NCI-H2107 (cell line): ENCODE measurements at places on chromosomes 4 and X.

DNA sequence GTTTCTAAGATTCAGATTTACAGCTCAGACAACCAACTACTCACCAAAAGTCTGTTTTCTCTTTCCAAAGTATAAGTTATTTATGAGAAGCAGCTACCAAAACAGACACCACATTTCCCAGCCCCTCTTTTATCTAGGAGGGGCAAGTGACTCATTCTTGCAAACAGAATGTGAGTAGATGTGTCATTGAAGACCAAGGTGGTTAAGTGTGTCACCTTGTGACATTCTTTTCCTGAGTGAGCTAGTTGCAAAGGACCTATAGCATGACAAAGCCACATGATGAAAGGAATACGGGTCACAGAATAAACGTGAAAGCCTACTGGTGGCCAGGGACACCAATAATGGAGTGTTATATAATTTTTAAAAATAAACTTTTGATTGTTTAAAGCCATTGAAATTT is 50.0 kb downstream of the SLC7A11 start:
- no peak for DNase-seq

GRCh38 chrX:34656842-34657725 is at the start of gene TMEM47:
TMEM47 (minus strand) TSS chrX:34657285; CDS start chrX:34657029, 256 bp downstream.
- peak; percentile 2 for DNase-seq

GRCh38 chrX:107823456-107823855 is 2.2 kb upstream of the MID2 start:
- no peak for DNase-seq

- no peak for DNase-seq
Measured at GRCh38 chrX:134654398-134655012, 3.8 kb downstream of the PLAC1 start.

DNA sequence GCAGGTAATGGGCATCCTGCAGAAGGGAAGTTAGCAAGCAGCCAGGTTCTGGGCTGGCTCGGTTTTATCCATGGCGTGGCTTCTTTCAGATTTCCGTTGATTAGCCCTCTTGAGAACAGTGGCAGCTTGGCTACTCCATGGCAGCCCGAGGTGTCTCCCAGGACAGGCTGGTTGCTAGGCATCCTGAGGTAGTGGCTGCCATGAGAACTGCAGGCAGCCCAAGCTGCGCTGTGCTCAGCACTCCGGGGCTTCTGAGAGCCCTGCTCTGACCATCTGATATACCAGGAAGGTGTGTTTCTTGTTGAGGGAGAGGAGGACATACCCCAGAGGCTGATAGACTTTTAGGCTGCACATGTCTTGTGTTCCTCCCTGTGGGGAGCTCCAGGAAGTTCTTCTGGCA is 253.4 kb upstream of the CASK start:
- no peak for DNase-seq

GRCh38 chrX:83658731-83659130 is 150.6 kb downstream of the POU3F4 start:
- DNase-seq: no peak

DNA sequence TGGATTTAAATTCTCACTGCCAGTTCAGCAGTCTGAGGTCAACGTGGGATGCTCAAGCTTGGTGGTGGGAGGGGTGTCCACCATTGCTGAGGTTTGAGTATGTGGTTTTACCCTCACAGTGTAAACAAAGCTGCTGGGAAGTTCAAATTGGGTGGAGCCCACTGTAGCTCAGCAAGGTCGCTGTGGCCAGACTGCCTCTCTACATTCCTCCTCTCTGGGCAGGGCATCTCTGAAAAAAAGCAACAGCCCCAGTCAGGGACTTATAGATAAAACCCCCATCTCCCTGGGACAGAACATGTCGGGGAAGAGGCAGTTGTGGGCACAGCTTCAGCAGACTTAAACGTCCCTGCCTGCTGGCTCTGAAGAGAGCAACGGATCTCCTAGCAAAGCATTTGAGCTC is 14.9 kb upstream of the RRAGB start:
- DNase-seq: no peak

GRCh38 chr4:8525383-8526120 is 54.6 kb upstream of the GPR78 start:
- no peak for DNase-seq

GRCh38 chr4:111070390-111070789 is 447.5 kb upstream of the PITX2 start:
- DNase-seq: no peak
